ENCODE measurements at places on chromosomes 11 and 22. TPM values are rescaled to one million over a fixed set of nuclear protein-coding genes. Genes with fewer than 3 reads are reported as not detected.

GRCh38 chr11:103923451-103923931 is 112.9 kb upstream of the DDI1 start:
- H3K27me3 ChIP-seq: no peaks in the 10 kb centered on the region
- no peaks in the 10 kb centered on the region for H3K4me1 ChIP-seq
- no peak overlapping the region for H3K4me3 ChIP-seq
- H3K36me3 ChIP-seq: no peaks in the 10 kb centered on the region

DNA sequence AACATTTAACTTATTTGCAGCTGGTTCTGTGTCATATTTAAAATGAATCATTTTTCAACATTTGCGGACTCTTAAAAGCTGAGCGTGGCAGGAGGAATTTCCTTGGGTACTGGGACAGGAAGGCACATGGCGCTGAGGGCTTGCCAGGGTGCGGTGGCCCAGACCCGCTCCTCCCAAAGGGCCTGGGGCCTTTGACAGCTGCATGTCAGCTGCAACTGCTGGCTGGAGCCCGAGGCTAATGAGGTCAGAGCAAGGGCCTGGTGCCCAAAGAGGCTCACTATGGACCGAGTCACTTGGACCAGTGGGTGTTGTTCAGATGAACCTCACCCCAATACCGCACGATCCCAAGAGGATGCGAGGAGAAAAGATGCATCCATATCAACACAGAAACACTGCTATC is 326.9 kb downstream of the CTTN start:
- DNase-seq: no peak
- H3K4me1 ChIP-seq: no peaks in the 10 kb centered on the region
- H3K27me3 ChIP-seq: no peaks in the 10 kb centered on the region
- no peak overlapping the region for H3K4me3 ChIP-seq

GRCh38 chr11:116576526-116576925 is 196.3 kb downstream of the BUD13 start:
- peaks cover 46% of the 10 kb centered on the region for H3K27me3 ChIP-seq
- DNase-seq: no peak
- no peak overlapping the region for H3K27ac ChIP-seq
- H3K4me1 ChIP-seq: peaks cover 3% of the 10 kb centered on the region
- H3K36me3 ChIP-seq: no peaks in the 10 kb centered on the region

DNA sequence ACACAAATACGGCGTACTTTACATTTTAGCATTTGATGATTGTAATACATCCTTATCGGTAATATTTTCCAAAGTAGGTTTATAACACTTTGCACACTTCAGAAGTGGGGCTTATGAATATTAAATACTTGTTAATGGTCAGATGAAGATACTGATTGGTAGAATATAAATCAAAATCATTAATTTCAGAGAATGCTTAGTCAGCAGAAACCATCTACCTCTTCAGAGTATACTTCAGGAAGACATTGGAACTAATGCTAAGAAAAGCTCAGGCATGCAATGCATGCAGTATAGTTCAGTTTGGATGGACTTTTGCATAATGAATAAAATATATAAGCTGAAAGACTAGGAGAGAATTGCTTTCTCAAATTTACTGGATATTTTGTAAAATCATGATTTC is 19.7 kb upstream of the TECTA start:
- H3K27ac ChIP-seq: no peak overlapping the region
- no peak for DNase-seq
- H3K4me1 ChIP-seq: no peaks in the 10 kb centered on the region
- no peaks in the 10 kb centered on the region for H3K36me3 ChIP-seq
- H3K27me3 ChIP-seq: no peaks in the 10 kb centered on the region
- no peak overlapping the region for H3K4me3 ChIP-seq

DNA sequence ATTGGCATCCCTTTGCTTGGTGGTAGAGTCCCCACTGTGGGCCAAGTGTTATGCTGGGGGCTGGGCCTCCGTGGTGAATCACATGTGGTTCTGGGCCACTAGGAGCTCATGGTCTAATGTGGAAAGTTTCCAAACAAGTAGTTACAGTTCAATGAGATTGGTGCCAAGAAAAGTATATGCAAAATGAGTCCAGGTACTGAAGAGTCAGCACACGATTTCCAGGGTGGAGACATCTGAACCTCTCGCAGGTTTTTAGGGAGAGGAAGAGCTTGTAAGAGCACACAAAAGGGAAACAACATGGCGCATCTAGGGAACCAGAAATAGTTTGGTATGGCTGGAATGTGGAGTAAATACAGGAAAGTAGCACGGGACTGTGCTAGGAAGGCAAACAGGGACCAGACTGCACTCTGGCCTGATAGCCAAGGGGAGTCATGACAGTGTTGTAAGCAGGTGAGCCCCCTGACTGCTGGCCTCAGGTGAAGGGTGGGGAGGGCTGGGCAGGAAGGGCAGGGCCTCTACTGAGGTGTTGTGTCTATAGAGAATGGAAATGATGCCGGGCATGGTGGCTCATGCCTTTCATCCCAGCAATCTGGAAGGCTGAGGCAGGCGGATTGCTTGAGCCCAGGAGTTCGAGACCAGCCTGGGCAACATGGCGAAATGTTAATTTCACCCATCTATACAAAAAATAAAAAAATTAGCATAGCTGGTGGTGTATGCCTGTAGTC is 12.6 kb downstream of the POLR2F start:
- no peaks in the 10 kb centered on the region for H3K4me1 ChIP-seq
- H3K27me3 ChIP-seq: no peaks in the 10 kb centered on the region
- no peak overlapping the region for H3K27ac ChIP-seq
- no peak for DNase-seq
- H3K36me3 ChIP-seq: peaks cover 34% of the 10 kb centered on the region
- H3K4me3 ChIP-seq: no peak overlapping the region

DNA sequence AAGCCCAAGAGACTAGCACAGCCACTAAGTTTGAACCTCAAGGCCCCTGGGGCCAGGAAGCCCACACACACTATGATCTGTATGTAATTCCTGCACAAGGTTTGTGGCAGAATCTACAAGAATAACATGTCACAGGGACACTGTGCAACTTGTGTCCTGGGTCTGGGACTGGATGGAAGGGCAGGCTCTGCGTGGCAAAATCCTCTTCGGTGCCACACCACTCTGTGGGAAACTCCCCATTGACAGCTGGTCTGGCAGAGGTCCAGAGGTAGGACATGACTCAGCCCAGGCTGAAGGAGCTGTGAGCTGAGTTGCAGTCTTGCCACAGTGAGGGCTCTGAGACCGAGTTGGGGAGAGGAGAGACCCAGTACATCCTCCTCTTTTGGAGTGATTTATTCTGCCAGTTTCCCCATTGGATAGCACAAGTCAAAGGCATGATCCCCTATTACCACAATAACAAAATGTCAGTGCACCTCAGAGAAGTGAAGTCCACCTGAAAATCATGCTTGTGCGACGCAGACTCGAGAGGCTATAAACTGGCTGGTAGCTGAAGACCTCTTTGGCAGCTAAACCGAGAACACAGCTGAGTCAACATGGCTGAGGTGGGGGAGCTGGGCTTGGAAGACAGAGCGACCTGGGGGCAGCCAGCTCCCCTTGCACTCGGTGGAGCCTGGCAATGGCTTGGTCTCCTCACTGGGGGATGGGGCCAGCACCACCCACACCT is 23.3 kb upstream of the SERPIND1 start:
- peak; percentile 83 for DNase-seq
- no peaks in the 10 kb centered on the region for H3K27me3 ChIP-seq
- H3K36me3 ChIP-seq: peaks cover 8% of the 10 kb centered on the region

DNA sequence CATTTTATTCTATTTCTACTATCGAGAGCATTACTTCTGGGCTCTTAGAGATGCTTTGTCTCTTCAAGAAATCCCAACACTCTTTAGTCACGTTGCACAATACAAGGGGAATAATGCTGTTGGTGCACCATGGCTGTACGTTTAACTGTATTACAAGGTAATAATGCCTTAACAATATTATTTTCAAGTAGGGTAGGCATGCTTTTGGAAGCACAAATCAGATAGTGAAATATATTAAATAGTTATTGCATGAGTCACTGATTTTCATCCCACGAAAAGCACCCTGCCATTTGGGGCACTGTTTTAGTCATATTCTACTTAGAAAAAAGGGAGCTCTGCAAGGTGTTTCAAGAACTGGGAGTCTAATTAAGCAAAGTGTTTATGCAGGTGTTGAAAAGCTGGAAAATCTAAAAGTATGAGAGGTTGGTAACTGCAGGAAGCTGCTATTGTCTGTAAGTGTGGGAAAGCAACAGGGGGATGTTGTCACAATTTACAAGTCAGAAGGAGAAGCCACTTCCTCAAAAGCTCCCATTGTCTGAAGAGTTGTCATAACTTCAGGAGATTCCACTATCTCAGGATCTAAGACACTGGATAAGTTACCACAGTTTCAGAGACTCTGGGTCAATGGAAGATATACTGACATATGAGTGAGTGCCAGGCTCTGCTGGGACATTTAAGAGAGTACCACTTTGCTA is 218.2 kb downstream of the JRKL start:
- no peak overlapping the region for H3K27ac ChIP-seq
- no peaks in the 10 kb centered on the region for H3K27me3 ChIP-seq
- no peaks in the 10 kb centered on the region for H3K36me3 ChIP-seq
- no peaks in the 10 kb centered on the region for H3K4me1 ChIP-seq
- no peak overlapping the region for H3K4me3 ChIP-seq
- DNase-seq: no peak

- H3K4me3 ChIP-seq: no peak overlapping the region
- H3K4me1 ChIP-seq: no peaks in the 10 kb centered on the region
- DNase-seq: no peak
- peaks cover 24% of the 10 kb centered on the region for H3K27me3 ChIP-seq
Measured at GRCh38 chr11:75149766-75150465, 991 bp upstream of the SLCO2B1 start.

GRCh38 chr11:12358302-12359188 is 18.8 kb upstream of the PARVA start:
- H3K4me3 ChIP-seq: no peak overlapping the region
- DNase-seq: no peak
- H3K36me3 ChIP-seq: no peaks in the 10 kb centered on the region

GRCh38 chr11:84526250-84526649 is 1100.9 kb downstream of the DLG2 start:
- H3K36me3 ChIP-seq: no peaks in the 10 kb centered on the region
- H3K27me3 ChIP-seq: no peaks in the 10 kb centered on the region
- no peak for DNase-seq
- no peaks in the 10 kb centered on the region for H3K4me1 ChIP-seq
- no peak overlapping the region for H3K27ac ChIP-seq
- H3K4me3 ChIP-seq: no peak overlapping the region

DNA sequence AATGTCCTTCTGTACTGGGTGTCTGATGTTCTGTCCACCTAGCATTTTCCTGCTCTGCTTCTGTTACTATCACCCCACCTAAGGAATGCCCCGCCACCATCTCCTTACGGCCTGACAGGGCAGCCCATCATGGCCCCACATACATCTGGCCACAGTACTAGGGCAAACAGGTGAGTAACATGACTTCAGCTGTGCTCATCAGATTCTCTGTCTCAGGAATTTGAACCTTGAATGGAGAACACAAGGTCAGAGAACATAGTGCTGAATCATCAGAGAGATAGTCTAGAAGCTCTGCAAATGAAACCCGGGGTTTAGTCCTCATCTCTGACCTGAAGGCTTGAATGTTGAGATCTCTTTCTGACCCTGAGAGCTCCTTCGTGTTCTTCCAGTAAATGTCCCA is 32.4 kb downstream of the ZC3H12C start:
- no peaks in the 10 kb centered on the region for H3K36me3 ChIP-seq
- H3K27me3 ChIP-seq: no peaks in the 10 kb centered on the region
- DNase-seq: no peak
- H3K4me3 ChIP-seq: no peak overlapping the region
- H3K4me1 ChIP-seq: peaks cover 11% of the 10 kb centered on the region

DNA sequence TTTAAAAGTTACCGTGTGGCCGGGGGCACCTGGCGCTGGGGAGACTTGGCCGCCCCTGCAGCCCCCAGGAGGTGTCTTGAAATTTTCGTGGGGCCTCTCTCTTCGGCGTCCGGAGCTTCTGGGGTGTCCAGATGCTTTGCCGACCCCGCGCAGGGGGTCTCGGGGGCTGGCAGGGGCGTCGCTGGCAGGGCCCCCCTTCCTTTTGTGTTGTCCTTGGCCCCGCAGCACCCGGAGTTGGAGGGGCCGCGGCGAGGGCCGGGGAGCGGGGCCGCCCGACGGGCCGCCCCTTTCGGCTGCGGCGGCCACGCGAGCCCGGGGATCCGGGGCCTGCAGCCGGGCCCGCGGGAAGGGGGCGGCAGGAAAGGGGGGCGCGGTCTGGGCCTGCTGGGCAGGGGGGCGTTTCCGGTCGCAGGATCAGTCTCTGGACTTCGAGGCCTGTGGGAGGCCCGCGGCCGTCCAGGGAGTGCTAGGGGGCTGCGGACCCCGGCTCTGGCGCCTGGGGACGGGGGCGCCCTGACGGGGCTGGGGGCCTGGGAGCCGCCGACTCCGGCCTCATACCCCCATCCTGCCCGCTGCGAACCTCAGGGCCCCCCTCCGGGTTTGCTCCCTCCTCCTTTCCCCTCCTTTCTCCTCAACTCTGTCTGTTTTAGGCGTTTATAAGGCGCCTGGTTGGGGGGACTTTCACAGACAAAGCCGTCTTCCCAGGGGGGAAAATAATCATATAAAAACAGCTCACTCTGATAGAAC is 869 bp downstream of the ZC3H7B start:
- H3K27ac ChIP-seq: peak overlapping the region; percentile 70
- H3K36me3 ChIP-seq: peaks cover 3% of the 10 kb centered on the region
- no peaks in the 10 kb centered on the region for H3K27me3 ChIP-seq
- no peak for DNase-seq
- peak overlapping the region; percentile 63 for H3K4me3 ChIP-seq

- DNase-seq: no peak
- H3K27ac ChIP-seq: no peak overlapping the region
- no peaks in the 10 kb centered on the region for H3K36me3 ChIP-seq
- no peak overlapping the region for H3K4me3 ChIP-seq
- H3K27me3 ChIP-seq: no peaks in the 10 kb centered on the region
Measured at GRCh38 chr11:92511522-92512203, 287.0 kb downstream of the FAT3 start.

GRCh38 chr11:96322775-96323641 is 20.0 kb downstream of the MAML2 start:
- DNase-seq: no peak
- no peak overlapping the region for H3K4me3 ChIP-seq
- H3K27me3 ChIP-seq: no peaks in the 10 kb centered on the region
- peaks cover 8% of the 10 kb centered on the region for H3K4me1 ChIP-seq
- H3K36me3 ChIP-seq: no peaks in the 10 kb centered on the region

DNA sequence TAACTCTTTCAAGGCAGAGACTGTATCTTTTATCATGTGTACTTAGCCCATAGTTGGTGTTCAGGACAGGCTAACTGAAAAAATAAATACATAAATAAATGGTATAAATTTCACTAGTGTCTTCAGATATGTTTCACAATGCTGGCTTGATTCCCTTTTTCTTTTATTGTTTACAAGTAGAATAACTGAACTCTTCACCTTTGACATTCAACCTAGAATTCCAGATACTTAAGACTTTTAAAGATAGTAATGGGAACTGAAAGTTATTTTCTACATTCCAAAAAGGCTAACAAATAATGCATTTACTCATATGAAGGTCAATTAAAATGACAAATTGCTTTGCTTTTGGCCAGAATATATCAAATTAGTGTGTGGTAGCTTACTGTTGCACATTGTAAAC is 411.3 kb upstream of the TENM4 start:
- no peaks in the 10 kb centered on the region for H3K4me1 ChIP-seq
- no peak for DNase-seq
- no peak overlapping the region for H3K27ac ChIP-seq
- H3K4me3 ChIP-seq: no peak overlapping the region
- no peaks in the 10 kb centered on the region for H3K27me3 ChIP-seq

Gene VWCE
- total RNA-seq: 14.8 TPM

Gene TREH
- total RNA-seq: not detected

Gene GAS2
- 0.37 TPM for total RNA-seq

Gene NAALAD2
- 1.1 TPM for total RNA-seq

Gene CATSPERZ
- total RNA-seq: not detected
